Hematopoietic multipotent progenitor cell treated with erythropoietin and hydrocortisone succinate and interleukin-3 and kit ligand, for 15 days (in vitro differentiated cells): ENCODE measurements at places on chromosomes 12 and 14.

GRCh38 chr14:101972126-101972866 lies 7.9 kb downstream of the DYNC1H1 start:
- no peak for DNase-seq

DNA sequence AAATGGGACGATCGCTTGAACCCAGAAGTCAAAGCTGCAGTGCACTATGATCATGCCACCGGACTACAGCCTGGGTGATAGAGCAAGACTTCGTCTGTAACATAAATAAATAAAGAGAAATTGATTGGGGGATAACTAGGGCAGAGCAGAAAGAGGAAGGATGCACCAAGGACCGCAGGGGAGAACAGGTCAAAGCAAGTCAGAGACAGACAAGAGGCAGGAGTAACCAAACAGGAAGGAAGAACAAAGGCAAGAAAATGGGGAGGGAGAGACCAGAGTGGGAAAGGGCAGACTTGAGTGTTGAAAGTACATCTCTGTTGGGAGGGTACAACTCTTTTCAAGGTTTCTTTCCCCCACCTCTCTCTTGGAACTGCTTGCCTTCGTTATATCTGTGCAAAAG lies 50.8 kb upstream of the ELK3 start:
- no peak for DNase-seq

DNA sequence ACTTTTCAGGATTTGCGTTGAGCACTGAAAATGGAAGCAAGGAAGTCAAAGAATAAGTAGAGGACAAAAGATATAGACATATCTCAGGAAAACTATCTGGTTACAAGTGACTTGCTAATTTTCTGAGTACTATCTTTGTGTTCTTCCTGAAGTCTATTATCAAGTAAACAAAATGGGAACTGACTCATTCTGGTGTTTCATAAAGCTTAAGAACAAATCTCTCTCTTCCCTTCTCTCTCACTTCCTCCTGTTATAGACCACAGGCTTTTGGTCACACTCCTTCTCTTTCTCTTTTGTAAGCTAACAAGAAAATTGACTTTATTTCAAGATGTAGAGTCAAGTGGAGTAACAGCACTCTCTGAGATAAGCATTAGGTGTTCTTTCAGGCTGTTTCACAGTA lies 406.6 kb upstream of the SYT1 start:
- no peak for DNase-seq

- DNase-seq: no peak
Observed at GRCh38 chr14:91387169-91387835, 30.3 kb downstream of the CCDC88C start.

DNA sequence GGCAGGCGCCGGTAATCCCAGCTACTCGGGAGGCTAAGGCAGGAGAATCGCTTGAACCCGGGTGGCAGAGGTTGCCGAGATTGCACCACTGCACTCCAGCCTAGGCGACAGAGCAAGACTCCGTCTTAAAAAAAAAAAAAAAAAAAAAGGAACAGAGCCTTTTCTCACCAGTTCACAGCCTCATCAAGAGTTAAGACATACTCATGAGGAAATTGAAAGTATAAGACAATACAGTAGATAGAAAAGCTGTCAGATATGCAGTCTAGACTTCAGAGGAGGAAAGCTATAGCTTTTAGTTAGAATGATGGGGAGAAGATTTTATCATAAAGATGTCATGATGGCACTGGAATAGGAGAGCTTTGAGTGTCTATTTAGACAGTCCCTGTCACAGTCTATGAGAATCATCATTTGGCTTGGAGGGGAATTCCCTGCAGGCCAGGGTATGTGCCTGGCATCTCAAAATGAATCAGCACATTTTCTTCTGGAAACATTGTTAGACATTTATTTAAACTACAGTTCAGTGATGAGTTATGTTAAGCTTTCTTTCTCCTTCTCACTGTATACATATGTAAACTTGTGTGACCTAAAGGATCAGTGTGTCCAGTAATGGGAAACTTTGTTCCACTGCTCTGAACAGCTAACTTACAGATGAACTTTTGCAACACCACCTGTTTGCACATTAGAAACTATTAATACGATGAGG lies 2.9 kb upstream of the RAB35 start:
- peak; percentile 6 for DNase-seq
